HuH-7.5 (cell line): ENCODE measurements at places on chromosomes 7 and 10.

DNA sequence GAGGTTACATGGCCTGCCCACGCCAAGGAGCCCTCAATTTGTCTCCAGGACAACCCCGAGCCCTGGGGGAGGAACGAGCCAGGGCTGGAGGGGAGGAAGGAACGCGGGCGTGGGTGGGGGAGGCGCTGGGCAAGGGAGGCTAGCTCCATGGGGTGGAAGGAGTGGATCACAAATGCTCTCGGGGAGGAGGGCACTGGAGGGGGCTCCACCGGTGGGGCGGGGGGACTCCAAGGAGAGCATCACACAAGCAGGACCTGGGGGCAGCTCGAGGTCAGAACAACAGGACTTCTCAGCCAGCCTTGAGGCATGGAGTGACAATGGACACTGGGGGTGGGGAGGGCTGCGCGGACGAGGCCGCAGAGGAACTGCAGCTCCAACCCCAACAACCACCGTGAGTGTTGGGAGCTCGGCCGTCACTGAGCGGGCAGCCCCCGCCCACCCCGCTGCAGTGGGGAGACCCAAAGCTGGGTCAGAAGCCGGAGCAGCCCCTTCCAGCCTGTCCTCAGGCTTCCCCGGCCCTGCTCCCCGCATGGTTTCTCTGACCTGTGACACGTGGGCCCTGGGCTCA lies 41.1 kb downstream of the STK32C start:
- no peak for DNase-seq

- no peak for DNase-seq
Measured at GRCh38 chr10:14382022-14382421, 51.3 kb upstream of the FRMD4A start.

GRCh38 chr7:92415225-92415624 lies 32.1 kb upstream of the GATAD1 start:
- DNase-seq, result no peak

- DNase-seq, result no peak
Measured at GRCh38 chr10:58758321-58758720, 245.6 kb downstream of the BICC1 start.

DNA sequence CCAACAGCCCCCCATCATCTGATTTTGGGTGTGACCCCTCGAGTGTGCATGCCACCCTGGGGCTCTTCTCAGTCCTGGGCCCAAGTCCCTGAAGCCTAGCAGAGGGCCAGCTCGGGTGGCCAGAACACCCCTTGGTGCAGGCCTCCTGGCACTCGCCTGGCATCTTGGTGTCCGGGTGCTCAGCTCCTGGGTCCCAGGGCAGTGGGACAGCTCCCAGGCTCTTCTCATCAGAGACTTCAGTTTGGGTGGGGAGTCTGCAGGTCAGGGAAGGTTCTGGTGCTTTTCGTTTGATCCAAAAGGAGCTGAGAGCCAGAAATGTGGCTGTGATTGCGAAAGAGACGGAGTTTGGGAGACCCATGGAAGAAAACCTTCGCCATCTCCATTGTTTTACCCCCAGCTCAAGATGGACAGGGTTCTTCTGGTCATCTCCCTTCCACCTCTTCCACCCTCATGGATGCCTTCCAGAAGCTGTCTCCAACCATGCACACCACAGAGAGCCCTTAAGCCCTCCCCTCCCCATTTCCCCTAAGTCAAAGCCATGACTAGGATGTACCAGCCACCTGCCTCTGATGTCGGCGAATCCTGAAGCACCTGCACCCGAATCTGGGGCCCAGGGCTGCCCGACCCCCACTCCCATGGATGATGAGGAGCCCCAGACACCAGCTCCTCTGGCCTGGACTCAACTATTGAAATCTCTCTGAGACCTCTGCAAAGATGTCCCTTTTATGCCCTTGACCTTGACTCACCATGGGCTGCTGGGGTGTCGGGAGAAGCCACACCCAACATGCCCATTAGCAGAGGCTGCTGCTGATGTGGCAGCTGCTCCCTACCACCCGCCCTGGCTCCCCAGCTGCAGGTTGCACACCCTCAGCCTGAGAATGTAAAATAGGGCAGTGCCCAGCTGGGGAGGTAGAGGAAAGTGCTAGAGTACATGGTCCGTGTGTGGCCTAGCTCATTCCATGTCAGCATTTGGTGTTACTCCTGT lies 55.3 kb downstream of the ADCYAP1R1 start:
- no peak for DNase-seq
